Putamen (tissue), 1 donor: ENCODE measurements at places on chromosomes 7 and 10.
A peak's percentile ranks its signal among the peaks of the same experiment; 100 is the strongest.

GRCh38 chr7:51249187-51249945 is 67.2 kb downstream of the COBL start:
- DNase-seq, result no peak

- DNase-seq, result no peak
These were observed 92.8 kb downstream of the ICA1 start for GRCh38 chr7:8169171-8169570.

DNA sequence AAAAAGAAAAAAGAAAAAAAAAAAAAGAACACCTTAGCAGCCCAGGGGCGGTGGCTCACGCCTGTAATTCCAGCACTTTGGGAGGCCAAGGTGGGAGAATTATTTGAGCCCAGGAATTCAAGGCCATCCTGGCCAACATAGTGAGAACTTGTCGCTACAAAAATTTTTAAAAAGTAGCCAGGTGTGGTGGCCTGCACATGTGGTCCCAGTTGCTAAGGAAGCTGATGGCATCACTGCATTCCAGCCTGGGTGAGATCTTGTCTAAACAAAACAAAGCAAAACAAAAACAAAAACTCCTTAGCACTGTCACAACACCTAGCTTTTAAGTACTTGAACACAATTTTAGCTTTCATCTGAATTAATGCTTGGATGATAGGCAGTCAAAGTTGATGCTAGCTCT is 86.3 kb upstream of the MKLN1 start:
- no peak for DNase-seq

DNA sequence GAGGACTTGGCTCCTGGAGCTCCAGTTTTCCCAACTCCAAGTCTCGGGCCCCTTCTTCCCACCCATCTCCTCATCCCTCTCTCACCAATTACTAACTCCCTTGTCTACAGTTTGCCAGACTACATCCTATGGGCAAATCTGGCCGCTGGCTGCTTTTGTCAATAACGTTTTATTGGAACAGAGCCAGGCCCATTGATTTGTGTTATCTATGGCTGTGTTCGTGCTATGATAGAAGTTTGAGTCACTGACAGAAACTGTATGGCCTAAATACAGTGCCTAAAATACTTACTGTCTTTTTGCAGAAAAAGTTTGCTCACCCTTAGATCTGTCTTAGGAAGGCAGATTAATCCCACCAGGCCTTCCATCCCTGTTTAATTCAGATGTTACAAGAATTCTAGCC is 71.3 kb downstream of the PIP4K2A start:
- DNase-seq, result no peak

DNA sequence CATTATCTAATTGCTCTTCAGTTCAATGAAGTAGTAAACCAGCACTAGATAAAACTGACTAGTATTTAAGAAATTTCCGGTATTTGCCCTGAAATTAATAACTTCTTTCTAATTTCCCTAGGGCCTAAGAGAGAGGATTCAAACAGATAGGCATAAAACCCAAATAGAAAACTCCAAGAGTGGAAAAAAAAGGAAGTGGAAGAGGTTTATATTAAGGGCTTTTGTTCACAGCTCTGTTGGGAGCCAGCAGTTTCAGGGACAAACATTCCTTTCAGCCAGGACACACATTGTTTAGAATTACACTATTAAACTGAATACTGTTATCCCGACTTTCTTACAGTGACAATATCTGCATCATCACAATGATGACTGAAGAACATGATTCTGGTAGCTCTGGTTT is 3.6 kb downstream of the ODAD2 start:
- no peak for DNase-seq

GRCh38 chr7:105402221-105403095 is 13.7 kb upstream of the SRPK2 start:
- DNase-seq, result no peak

DNA sequence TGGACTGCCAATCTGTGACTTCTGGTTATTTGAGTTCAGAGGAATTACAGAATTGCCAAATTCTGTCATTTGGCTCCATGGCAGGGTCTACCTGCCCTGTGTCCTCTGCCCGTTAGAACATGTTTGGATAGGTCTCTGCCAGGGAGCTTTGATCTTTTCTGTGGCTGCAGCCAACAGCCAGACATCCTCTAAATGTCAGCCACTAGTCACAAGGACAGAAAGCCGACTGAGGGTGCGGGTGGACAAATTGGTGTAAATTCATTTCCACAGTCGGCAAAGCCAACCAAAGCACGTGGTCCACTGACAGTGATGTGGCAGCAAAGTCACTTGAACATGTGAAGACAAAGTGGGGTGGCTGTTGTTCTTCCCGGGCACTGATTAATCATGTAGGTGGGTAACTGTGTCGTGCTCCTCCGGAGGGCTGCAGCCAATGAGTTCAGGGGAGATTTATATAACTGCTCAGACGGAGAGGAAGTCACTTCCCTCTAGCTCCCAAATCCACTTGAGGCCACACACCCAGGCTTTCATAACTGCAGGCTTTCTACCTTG is 26.7 kb upstream of the CAMK1D start:
- DNase-seq, result peak; percentile 64

DNA sequence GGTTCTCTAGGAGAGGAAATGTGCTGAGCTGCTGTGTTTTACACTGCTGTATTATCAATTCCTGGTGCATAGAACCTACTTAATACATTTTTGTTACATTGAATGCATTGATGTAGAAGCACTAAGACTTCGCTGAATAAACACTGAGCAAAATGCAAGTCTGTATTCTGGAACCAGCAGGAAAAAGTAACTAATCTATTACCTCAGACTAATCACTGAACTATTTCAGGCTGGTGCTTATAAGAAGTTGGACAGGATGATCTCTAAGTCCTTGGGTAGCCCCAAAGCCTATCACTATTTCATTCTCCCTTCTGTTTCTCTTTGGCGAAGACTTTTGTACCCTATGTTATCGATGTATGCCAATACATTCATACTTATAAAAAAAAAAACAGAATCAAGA is 87.2 kb upstream of the LRRTM3 start:
- DNase-seq, result no peak
